Naive thymus-derived CD8-positive, alpha-beta T cell (primary cell): ENCODE measurements at places on chromosomes 3 and 15.

DNA sequence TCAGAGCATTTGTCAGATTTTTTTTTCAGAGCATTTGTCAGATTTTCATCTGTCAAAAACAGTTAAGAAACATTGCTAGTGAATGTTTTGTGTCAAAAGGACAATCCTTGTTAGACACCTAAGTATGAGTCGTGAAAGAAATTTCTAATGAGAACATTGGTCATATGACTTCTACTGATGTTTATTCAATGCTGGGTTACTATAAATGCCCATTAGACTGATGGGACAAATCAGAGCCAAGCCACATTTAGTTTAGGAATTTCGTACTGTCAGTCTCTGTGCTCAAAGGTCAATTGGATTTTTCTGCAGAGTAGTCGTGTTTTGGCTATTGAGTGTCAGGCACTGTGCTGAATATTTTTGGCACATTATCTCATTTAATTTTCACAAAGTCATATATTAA, 31.6 kb downstream of the TSC22D2 start:
- H3K4me3 ChIP-seq = no peak overlapping the region
- peaks cover 26% of the 10 kb centered on the region for H3K4me1 ChIP-seq
- H3K36me3 ChIP-seq = no peaks in the 10 kb centered on the region
- no peak for DNase-seq
- no peaks in the 10 kb centered on the region for H3K27me3 ChIP-seq
- H3K27ac ChIP-seq = no peak overlapping the region

- H3K27me3 ChIP-seq = no peaks in the 10 kb centered on the region
- H3K4me1 ChIP-seq = peaks cover 42% of the 10 kb centered on the region
- DNase-seq = no peak
- H3K36me3 ChIP-seq = peaks cover 35% of the 10 kb centered on the region
- H3K27ac ChIP-seq = no peak overlapping the region
- no peak overlapping the region for H3K4me3 ChIP-seq
These were observed 75.5 kb downstream of the ZBTB20 start for GRCh38 chr3:115071601-115072000.

- no peaks in the 10 kb centered on the region for H3K36me3 ChIP-seq
- no peaks in the 10 kb centered on the region for H3K27me3 ChIP-seq
- no peak overlapping the region for H3K27ac ChIP-seq
These were observed 15.2 kb downstream of the SSUH2 start for GRCh38 chr3:8629151-8630021.

GRCh38 chr3:34183611-34184340, 385.3 kb downstream of the PDCD6IP start:
- no peak overlapping the region for H3K4me3 ChIP-seq
- H3K27me3 ChIP-seq = peaks cover 9% of the 10 kb centered on the region
- H3K36me3 ChIP-seq = no peaks in the 10 kb centered on the region
- DNase-seq = no peak

GRCh38 chr3:191382661-191383060, 52.3 kb upstream of the UTS2B start:
- H3K4me1 ChIP-seq = no peaks in the 10 kb centered on the region
- H3K27me3 ChIP-seq = peaks cover 2% of the 10 kb centered on the region
- H3K36me3 ChIP-seq = no peaks in the 10 kb centered on the region
- no peak for DNase-seq
- H3K4me3 ChIP-seq = no peak overlapping the region
- H3K27ac ChIP-seq = no peak overlapping the region

DNA sequence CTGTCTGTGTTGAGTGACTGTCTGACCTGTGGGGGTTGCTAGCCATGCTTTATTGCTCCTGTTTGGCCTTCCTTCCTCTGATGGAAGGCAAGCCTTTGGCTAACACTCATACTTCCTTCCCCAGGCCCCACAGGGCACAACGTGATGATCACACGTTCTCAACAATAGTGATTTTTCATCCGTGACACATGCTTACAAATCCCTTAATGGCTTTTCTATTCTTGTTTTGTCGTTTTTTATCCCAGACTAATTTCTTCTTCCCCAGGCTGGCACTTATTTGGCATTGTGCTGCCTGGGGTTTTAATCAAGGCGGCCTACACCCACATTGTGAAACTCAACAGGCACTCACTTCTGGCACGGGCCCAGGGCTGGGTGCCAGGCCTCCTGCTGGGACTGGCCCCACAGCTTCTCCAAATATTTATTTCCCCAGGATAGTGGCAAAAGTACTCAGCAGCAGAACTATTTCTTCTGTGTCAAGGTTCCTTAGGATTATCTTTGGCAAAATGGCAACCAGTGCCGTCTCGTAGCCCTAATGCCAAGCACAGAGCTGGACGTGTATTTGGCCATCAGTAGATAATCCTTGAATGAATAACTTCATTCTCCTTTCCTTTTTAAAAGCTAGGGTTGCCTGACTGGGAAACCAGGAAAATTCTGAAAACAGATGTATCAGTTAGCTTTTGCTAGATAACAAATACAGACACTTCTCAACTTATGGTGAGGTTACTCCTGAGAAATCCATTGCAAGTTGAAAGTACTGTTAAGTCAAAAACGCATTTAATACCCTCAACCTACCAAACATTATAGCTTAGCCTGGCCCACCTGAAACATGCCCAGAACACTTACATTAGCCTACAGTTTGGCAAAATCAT, 30.6 kb downstream of the CMTM7 start:
- H3K36me3 ChIP-seq = no peaks in the 10 kb centered on the region
- no peak for DNase-seq
- peaks cover 99% of the 10 kb centered on the region for H3K4me1 ChIP-seq
- H3K27ac ChIP-seq = peak overlapping the region; percentile 97
- no peaks in the 10 kb centered on the region for H3K27me3 ChIP-seq

GRCh38 chr15:31483053-31483985, 156.7 kb downstream of the KLF13 start:
- DNase-seq = peak; percentile 45
- peak overlapping the region; percentile 97 for H3K27ac ChIP-seq
- H3K36me3 ChIP-seq = no peaks in the 10 kb centered on the region
- H3K4me1 ChIP-seq = peaks cover 69% of the 10 kb centered on the region
- peaks cover 6% of the 10 kb centered on the region for H3K27me3 ChIP-seq

DNA sequence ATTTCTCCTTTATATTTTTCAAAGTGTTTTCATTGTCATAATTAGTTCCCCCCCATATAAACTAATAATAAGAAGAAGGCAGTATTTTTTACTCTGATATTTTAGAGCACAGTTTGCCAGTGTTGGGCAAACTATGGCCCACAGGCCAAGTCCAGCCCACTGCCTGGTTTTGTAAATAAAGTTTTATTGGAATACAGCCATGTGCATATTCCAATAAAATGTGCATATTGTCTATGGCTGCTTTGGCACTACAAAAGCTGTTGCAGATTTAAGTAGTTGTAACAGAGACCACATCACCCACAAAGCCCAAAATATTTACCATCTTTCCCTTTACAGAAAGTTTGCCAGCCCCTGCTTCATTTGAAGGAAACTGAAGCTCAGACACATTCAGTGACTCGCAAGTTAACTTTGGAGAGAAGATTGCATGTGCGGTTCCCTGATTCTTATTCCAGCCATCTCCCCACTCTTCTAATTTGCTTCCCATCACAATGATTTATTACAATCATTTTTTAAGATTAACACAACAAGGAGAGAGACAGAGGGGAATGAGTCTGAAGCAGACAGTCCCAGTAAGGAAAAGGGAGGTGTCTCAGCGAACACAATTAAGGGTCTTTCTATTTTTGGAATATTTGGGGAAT, 48.9 kb downstream of the RFTN1 start:
- no peaks in the 10 kb centered on the region for H3K27me3 ChIP-seq
- peaks cover 82% of the 10 kb centered on the region for H3K4me1 ChIP-seq
- H3K4me3 ChIP-seq = no peak overlapping the region
- H3K36me3 ChIP-seq = peaks cover 10% of the 10 kb centered on the region

- no peak for DNase-seq
- H3K36me3 ChIP-seq = no peaks in the 10 kb centered on the region
- no peak overlapping the region for H3K4me3 ChIP-seq
These were observed 8.9 kb upstream of the PCOLCE2 start for GRCh38 chr3:142897807-142898206.

GRCh38 chr3:184715943-184716621, 4.2 kb upstream of the MAGEF1 start:
- no peaks in the 10 kb centered on the region for H3K27me3 ChIP-seq
- H3K27ac ChIP-seq = no peak overlapping the region
- no peak for DNase-seq
- peaks cover 15% of the 10 kb centered on the region for H3K4me1 ChIP-seq
- H3K36me3 ChIP-seq = no peaks in the 10 kb centered on the region
- H3K4me3 ChIP-seq = no peak overlapping the region

GRCh38 chr3:180000500-180000899, 36.2 kb downstream of the PEX5L start:
- H3K4me1 ChIP-seq = no peaks in the 10 kb centered on the region
- H3K27me3 ChIP-seq = no peaks in the 10 kb centered on the region
- no peak overlapping the region for H3K4me3 ChIP-seq
- no peaks in the 10 kb centered on the region for H3K36me3 ChIP-seq
- no peak for DNase-seq
- H3K27ac ChIP-seq = no peak overlapping the region

GRCh38 chr3:171328419-171329082, 131.7 kb downstream of the TNIK start:
- peaks cover 8% of the 10 kb centered on the region for H3K36me3 ChIP-seq
- no peaks in the 10 kb centered on the region for H3K27me3 ChIP-seq
- H3K27ac ChIP-seq = peak overlapping the region; percentile 78
- peak; percentile 22 for DNase-seq

DNA sequence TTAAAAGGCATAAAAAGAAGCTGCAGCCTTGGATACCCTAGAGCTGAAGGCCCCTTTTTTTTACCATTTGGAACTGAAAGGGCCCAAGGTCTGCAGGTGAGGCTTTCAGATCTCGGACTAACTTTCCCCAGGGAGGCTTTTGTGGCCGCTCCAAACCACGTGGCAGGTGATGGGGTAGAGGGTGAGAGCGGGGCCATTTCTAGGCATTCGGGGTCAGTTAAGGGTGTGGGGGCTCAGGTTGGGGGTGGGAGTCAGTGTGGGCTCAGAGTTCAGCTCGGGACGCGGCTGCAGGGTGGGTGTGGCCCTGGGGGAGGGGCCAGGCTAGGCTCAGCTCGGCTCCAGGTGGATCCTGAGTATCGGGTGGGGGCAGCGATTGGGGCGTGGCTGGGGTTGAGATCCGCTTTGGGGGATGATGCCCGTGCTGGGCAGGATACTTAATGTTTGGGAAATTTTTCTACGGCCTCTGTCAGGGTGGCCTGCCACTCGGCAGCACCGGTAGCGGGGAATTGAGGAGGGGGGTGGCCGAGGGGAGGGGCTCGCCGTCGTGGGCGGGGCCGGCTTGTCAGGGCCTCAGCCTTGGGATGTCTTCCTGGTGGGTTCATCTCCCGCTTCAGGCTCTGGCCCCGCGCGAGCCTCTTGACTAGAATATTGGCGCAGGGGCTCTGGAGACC, 2.5 kb downstream of the KLF13 start:
- H3K36me3 ChIP-seq = peaks cover 5% of the 10 kb centered on the region
- H3K4me3 ChIP-seq = peak overlapping the region; percentile 98
- peak; percentile 73 for DNase-seq
- peaks cover 60% of the 10 kb centered on the region for H3K4me1 ChIP-seq

DNA sequence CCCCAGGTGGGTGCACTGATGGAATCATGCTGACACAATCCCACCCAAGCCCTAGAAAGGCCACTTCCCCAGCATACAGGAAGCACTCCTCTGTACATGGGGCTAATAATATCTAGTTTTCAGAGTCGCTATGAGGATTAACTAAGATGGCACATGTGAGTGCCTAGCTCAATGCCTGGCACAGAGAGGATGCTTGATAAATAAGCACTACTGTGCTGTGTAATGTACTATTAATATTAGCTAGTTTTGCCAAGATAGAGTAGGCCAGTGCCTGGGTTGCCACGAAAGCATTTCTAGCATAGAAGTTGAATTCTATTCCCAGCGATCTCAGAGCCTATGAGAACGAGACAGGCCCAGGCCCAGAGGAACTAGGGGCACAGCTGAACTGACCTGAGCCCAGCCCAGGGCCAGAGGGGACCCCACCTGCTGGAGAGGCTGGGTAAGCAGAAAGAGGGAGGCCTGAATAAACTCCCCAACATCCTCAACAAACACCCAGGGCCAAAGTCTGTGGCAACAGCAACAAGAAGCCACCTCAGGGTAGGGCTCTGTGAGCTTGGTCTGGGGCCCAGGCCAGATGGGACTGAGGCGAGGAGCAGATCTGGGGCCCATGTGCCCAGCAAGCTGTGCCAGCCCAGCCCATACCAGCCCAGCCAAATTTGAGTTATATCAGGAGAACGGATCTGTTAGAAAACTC, 7.6 kb upstream of the SEMA7A start:
- no peak overlapping the region for H3K4me3 ChIP-seq
- DNase-seq = no peak
- peaks cover 10% of the 10 kb centered on the region for H3K4me1 ChIP-seq
- no peak overlapping the region for H3K27ac ChIP-seq
- H3K27me3 ChIP-seq = no peaks in the 10 kb centered on the region

DNA sequence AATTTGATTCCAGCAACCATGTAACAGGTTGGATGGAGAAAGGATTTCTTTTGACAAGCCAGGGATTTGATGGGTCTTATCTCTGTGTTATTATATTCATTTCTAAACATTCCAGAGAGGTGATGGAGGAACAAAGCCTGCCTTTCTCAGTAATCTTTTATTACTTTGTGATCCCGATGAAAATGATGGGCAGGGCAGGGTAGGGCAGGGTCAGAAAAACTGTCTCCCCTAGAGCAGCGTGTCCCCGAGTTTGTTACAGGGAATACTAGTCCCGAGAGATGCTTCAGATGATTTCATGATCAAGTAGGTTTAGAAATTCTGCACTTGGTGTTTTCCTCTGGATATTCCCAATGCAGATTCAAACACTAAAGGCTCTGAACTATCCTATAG, 111.8 kb upstream of the RGMA start:
- H3K4me3 ChIP-seq = no peak overlapping the region
- H3K4me1 ChIP-seq = no peaks in the 10 kb centered on the region
- no peaks in the 10 kb centered on the region for H3K36me3 ChIP-seq
- H3K27me3 ChIP-seq = peaks cover 24% of the 10 kb centered on the region
- DNase-seq = no peak

DNA sequence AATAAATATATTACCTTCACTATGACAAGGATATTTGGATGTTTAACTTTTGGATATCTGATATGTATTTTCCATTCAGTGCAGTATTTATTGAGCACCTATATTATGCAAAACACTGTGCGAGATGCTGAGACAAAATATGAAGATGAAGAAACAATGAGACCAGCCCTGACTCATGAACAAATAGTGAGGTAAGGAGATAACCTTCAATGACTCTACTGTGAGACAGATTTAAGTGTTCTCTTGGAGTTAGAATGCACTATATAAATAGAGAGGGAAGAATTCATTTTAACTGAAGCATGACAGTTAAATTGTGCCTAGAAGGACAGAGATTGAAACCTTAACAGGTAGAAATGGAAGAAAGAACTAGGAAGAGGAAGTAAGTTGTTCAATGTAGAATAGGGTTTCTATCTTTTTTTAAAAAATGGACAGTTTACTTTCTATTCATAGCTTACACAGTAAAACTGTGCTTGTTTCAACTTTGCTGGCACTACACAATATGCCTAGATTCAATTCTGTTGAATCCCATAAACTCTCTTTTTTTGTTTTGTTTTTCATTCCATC, 124.2 kb downstream of the ZBTB20 start:
- no peak overlapping the region for H3K4me3 ChIP-seq
- no peaks in the 10 kb centered on the region for H3K27me3 ChIP-seq
- H3K36me3 ChIP-seq = peaks cover 8% of the 10 kb centered on the region
- H3K4me1 ChIP-seq = peaks cover 4% of the 10 kb centered on the region
- no peak overlapping the region for H3K27ac ChIP-seq
